Activated naive CD4-positive, alpha-beta T cell treated with anti-CD3 and anti-CD28 coated beads, Interleukin-2, amount 10 ng/mL, durations not matched to agents 7 days and 5 days (primary cell): ENCODE measurements at places on chromosomes 12 and 14.

DNA sequence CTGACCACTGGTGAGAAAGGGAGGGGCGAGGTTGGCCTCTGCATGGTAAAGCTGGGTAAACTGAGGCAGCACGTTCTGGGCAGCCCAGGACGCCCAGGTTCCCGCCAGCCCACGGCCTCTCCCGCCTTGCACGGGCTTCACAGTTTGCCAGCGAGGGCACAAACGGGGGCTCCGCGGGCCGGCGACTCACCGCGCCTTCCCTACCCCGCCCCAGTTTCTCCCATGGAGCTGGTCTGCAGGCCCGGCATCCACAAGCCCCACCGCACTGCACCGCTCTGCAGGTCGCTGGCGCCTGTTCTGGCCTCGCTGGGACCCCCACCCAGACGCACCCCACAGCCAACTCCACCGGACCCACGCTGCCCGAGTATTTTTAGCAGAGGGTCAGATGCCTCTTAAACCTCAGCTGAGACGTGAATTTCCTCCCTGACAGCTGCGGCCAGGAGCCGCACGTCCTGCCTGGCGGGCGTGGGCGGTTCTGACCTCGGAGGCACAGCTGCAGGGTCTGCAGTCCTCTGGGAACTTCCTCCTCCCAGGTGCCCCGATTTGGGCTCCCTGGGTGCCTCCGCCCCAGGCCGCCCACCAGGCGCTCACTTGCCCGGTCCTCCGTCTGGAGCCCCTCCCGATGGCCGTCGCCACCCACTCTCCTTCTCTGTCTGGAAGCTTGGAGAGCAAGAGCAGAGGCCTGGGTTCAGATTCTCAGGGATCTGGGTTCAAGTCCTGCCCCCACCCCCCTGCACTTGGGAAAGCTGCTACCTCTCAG, 29.5 kb upstream of the INF2 start:
- DNase-seq: no peak

- DNase-seq: no peak
These were observed 224.3 kb downstream of the GXYLT1 start for GRCh38 chr12:41920355-41920754.

DNA sequence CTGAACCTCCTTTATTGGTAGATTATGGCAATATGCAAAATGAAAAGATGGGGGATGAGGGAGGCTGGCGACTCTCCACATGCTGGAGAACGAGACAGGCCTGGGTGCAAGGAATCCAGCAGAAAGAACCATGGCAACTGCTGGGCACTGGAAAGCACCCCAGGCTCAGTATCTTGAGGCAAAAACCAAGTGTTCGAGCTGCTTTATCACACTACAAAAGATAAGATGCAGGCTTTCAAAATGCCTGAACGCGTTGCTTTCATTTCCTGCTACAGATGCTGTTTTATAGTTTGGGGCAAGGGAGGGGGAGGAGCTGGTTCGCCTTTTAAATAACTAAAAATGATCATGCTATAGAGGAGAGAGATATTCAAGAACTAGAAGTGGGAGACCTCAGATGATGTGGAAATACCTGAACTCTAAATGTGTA, 38.9 kb downstream of the NIN start:
- DNase-seq: peak; percentile 45

- no peak for DNase-seq
These were observed 50.9 kb upstream of the PKP2 start for GRCh38 chr12:32947206-32948067.

DNA sequence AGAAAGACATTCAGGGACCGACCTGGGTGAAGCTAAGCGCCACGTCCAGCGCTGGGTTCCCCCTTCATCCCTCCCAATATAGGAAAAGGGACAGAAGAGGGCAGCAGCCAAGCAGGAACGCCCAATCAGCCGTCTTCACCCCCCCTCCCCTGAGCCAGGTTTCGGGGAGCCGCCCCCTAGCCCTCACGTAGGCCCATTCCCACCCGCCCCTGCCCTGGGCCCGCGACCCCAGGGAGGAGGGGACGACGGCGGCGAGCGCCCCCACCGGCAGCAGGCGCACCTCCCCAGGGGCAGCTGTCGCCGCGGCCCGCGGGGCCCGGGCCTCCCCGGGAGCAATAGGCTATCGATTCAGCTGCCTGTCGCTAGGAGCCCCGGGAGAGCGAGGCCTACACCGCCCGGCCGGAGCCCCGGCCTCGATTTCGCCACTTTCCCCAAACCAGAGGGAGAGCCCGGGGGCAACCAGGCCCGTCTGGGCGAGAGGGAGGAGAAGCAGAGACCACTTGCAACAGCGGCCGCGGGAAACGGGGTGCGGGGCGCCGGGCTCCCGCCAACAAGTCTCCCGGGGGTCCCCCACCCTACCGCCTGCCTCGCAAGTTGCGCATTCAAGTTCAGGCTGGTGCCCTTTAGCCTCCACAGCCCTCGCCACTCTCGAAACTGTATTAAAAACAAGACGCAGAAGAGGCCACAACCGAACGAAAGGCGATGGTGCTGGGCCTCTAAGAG, 1.3 kb downstream of the DCAF5 start:
- DNase-seq: peak; percentile 83

- no peak for DNase-seq
These were observed 16.4 kb upstream of the SRRM4 start for GRCh38 chr12:118964988-118965387.

GRCh38 chr12:4496145-4496838, 42.4 kb upstream of the RAD51AP1 start:
- no peak for DNase-seq

DNA sequence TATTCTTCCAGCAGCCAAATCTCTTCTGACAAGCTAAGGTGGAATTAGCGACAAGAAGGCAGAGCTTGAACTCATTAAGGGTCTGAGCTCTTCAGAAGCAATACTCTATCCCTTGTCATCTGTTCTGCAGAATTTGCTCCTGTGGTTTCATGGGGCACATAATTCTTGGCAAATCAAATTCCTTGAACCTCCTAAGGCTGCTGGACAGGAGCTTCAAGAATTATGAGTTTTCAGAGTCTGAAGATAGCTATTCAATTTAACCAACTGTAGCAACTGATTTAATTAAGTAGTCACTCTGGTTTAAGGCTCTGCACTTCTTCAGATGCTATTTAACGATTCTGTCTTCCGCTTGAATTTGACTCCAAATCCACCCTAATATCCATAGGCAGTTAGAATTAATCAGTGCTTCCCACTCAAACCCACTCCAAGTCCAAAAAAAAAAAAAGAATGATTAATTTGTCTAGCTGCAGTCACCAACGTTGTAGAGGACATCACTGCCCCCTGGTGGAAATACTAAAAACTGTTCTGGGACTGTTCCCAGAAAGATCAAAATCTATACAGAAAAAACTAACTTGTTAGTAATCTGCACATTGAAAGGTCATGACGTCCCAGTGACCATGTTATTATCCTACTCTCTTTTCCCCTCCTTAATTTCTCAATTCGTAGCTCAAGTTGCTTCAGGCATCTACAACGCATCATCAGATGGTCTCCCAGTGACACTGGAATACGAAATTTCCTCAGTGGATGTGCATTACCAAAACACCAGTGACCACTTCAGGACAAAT, 169.9 kb downstream of the KIF21A start:
- peak; percentile 32 for DNase-seq

- DNase-seq: peak; percentile 44
These were observed 6.7 kb upstream of the TESC start for GRCh38 chr12:117105902-117106301.
